Cardiac muscle cell (in vitro differentiated cells and primary cell): ENCODE measurements at places on chromosomes 6 and 20.

GRCh38 chr6:3163248-3163594, 5.9 kb upstream of the TUBB2A start:
- no peak for DNase-seq

- peak; percentile 38 for DNase-seq
Measured at GRCh38 chr20:62952373-62952967, at the start of gene SLC17A9. Gene SLC17A9, plus strand, starts transcription at chr20:62952709. Its CDS starts 122 bp downstream, at chr20:62952831.

GRCh38 chr6:32153564-32154513, at the start of gene PPT2:
Gene PPT2, plus strand, starts transcription at chr6:32154141. Its CDS starts 454 bp downstream, at chr6:32154595.
- peak; percentile 95 for DNase-seq

- DNase-seq, result no peak
Measured at GRCh38 chr20:50427719-50428083, 82.5 kb upstream of the PTPN1 start.

GRCh38 chr6:44969446-44970185, 358.5 kb upstream of the RUNX2 start:
- peak; percentile 41 for DNase-seq

DNA sequence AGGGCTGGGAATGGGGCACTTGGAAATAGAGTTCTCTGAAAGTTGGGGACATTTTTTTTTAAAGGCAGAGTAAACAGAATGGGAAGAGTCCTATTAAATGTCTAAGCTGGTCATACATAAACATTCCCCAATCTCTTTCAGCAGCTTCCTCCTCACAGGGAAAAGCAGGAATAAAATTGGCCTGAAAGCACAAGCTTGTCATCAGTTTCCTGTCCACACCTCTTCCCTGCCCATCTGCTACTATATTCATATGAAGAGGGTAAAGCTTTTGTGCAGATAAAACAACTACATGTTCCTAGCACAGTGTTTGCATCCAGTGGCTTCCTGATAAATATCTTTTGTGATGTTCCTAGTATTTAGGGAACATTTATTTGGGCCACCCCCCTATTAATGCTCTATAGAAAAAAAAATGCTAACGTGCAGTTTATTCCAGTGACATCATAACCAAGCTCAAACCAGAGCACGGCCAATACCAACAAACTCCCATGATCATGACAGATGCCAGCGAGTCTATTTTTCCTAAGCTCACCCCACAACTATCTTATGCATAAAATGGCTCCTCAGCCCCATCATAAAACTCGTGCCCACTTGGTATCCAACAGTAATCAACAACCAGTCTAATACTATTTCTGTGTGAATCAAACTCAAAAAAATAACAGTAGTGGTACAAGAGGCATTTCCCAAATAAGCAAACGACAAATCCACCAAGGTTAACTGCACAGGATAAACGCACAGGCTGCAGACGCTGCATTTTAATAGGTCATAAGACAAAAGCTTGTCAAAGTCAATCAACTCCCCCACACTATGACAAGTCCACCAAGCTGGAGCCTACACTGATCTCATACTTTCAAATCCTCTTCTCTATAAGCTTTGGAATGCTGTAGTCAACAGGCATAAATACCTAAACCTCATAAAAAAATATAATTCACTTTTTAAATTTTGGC, 95.3 kb downstream of the EPB41L2 start:
- DNase-seq, result no peak
